Body of pancreas (tissue), 4 donors: ENCODE measurements at places on chromosomes 5 and 9.

DNA sequence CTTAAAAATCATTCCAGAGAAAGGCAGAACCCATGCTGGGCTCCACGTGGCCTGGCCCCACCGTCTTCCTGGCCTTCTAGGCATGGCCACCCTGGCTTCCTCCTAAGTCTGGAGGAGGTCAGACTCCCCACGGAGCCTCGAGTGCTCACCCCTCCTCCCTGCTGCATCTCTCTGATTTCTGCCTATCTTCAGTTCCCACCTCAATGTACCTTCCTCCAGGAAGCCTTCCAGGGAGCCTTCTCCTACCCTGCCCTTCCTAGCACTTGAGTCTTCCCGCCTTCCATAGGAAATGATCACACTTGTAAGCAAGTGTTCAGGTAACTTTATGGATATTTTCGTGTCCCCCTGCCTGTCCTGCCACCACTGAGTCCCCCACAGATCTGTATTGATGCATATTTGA is 92.0 kb downstream of the MVB12B start:
- DNase-seq: no peak

GRCh38 chr5:142311725-142312124 is 13.1 kb downstream of the SPRY4 start:
- no peak for DNase-seq

- DNase-seq: no peak
These were observed 125.6 kb upstream of the DMRT1 start for GRCh38 chr9:715743-716400.

DNA sequence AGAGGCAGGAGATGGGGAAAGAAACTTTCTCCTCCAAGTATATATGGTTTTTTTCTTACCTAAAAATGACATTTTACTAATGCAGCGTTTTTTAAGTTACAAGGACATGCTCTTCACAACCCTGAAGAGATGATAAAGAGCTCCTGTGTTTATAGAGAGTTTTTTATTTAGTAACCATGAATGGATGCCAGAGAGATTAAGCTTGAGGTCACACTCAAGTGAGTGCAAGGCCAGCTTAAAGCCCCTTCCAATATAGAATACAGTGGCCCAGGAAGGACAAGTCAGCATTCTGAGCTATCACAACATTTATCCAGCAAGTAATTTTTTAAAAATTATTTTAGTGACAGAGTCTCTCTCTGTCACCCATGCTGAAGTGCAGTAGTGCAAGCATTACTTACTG is 6.7 kb upstream of the HAVCR2 start:
- no peak for DNase-seq

GRCh38 chr5:171433352-171433698 is 13.9 kb downstream of the FGF18 start:
- no peak for DNase-seq

DNA sequence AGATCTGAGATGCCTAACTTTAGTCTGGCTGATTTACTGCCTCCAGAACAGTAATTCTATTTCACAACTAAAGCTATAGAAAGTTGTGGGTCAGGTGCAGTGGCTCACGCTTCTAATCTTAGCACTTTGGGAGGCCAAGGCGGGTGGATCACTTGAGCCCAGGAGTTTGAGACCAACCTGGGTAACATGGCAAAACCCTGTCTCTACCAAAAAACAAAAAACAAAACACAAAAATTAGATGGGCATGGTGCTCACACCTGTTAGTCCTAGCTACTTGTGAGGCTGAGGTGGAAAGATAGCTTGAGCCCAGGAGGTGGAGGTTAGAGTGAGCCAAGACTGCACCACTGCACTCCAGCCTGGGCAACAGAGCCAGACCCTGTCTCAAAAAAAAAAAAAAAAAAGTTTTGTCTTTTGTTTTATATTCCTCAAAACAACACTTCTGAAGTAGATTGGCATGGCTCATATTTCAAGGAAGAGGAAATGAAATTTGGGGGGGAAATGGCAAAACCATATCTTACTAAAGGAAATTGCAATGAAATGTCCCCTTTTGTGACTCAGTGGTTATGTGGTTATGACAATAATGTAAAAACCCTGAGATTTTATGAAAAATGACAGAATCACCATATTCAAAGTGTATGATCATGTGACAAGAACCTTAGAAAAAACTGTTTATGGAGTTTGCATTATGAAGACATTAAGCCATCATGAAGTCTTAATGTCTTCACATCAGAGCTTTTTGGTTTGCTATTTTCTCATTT is 16.2 kb downstream of the FNBP1 start:
- no peak for DNase-seq
